ENCODE measurements at places on chromosomes 1 and 21.

- DNase-seq = peak; percentile 33
Measured at GRCh38 chr21:46639489-46640386, 4.3 kb downstream of the PRMT2 start.

GRCh38 chr1:179753061-179753460 is 10.0 kb downstream of the FAM163A start:
- DNase-seq = no peak

DNA sequence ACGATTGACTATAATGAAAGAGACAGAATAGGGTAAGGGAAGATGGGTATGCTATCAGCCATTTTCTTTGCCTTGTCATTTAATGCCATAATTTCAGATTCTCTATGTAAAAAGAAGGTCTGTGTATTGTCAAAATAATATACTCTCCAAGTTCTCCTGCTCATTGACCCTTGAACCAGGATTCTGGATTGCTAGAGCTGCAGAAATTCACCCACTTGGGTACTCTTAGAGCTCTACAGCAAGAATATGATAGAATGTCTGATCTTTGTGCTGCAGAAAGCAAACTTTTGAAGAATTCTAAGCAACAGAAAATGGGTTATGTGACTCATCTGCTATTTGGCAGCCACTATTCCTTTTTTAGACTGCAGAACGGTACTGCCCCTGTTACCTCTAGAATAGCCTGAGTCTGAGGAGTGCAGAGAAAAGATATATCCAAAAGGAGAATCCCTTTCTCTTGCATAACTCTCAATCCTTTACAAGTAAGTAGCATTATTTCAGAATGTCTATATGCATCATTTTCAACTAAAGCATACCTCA is 78.2 kb upstream of the TENT5C start:
- no peak for DNase-seq

DNA sequence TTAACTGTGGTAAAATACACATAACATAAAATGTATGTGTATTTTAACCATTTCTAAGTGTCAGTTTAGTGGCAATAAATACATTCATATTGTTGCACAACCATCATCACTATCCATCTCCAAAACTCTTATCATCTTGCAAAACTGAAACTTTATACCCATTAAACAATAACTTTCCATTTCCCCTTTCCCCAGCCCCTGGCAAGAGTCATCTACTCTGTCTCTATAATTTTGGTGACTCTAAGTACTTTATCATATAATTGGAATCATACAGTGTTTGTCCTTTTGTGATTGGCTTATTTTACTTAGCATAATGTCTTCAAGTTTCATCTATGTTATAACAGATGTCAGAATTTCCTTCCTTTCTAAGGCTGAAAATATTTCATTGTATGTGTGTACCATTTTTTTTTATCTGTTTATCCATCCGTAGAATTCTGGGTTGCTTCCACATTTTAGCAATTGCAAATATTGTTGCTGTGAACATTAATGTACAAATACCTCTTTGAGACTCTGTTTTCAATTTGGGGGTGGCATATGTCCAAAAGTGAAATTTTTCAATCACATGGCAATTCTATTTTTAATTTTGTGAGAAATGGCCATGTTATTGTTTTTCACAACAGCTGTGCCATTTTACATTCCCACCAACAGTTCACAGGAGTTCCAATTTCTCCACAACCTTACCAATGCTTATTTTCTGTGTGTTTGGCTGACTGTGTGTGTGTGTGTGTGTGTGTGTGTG is 153.9 kb upstream of the GORAB start:
- no peak for DNase-seq

GRCh38 chr1:187605736-187606135 is 777.0 kb downstream of the PLA2G4A start:
- peak; percentile 74 for DNase-seq

DNA sequence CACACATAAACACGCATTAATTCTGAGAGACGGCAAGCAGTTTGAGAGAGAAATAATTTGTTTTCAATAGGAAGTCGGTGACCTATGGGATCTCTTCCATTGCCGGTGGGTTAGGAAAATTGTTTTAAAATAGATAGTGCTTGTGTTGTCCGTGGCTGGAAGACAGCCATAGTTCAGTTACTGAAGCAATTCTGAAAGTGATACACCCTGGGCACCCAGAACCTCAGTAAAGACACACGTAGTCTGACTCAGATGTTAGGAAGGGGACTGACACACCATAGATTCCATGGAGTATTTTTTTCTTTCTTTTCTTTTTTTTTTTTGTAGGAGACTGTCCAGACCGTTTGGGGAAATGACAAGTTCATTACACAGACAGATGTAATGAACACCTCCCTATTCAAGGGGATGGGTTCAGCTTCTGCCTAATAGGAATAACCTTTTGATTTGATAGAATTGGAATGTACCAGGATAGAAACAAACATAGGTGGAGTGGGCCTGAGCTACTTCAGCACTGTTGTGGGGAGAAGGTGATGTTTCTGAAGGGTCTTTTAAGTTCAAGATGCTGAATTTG is 1.6 kb downstream of the C1orf21 start:
- no peak for DNase-seq

GRCh38 chr1:11923069-11923826 is 3.0 kb downstream of the KIAA2013 start:
- no peak for DNase-seq

GRCh38 chr1:15765495-15766194 is 7.0 kb downstream of the FBLIM1 start:
- DNase-seq = no peak

DNA sequence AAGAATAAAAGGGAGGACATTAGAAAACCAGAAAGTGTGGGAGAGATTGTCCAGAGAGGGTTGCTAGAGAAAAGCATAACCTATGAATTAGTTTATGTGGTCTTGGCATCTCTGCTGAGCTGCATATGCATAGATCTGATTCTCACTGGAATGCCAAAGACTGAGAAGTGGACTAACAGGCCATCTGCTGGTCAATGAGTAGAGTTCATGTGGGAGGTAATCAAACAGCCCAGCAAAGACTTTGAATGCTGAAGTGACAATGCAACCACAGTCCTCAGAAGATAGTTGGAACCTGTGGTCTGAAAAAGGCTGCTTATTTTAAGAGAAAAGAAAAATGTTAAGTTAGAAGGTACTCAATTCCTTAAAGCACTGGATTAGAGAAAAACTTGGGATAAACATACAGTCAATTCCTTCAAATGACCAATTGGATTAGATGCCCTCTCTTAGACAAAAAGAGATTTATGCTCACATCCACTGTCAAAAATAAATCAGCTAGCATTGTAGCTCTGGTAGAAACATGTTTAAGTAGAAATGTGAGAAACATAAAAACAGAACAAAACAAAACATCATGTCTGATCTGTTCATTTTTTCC is 382.8 kb downstream of the AMY1C start:
- DNase-seq = peak; percentile 82

- DNase-seq = peak; percentile 85
Measured at GRCh38 chr1:233440951-233441401, 113.5 kb downstream of the MAP3K21 start.

GRCh38 chr1:184524248-184524647 is 137.4 kb downstream of the C1orf21 start:
- DNase-seq = no peak

- DNase-seq = no peak
Measured at GRCh38 chr1:97572561-97572960, 348.3 kb downstream of the DPYD start.

DNA sequence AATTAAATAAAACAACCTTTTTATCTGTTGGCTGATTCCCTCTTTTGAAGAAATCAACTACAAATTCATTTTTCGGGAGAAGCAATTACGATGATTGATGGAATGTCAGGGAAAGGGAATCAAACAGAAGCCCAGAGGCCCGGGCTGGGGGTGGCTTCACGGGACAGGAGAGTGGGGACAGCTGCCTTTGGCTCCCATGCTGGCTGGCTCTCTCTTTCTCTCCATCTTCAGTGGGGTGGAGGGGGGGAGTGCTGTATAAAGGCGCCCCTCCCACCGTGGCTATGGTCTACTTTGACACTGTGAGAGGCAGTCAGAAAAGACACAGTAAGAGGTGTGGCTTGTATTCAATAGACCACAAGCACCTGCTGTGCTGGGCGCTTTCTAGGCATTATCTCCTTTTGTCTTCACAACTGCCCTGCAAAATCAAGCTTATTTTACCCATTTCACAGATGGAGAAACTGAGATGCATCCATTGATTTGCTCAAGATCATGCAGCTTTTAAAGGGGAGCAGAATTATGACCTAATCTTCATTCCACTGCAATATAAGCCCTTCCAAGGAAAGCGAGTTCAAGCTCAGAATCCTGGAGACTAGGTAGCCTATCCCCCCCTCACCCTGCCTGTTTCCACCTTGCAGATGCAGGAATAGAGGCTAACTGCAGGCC is 92.9 kb downstream of the GRIK3 start:
- no peak for DNase-seq

GRCh38 chr1:116908820-116909511 is 750 bp upstream of the PTGFRN start:
- DNase-seq = no peak

DNA sequence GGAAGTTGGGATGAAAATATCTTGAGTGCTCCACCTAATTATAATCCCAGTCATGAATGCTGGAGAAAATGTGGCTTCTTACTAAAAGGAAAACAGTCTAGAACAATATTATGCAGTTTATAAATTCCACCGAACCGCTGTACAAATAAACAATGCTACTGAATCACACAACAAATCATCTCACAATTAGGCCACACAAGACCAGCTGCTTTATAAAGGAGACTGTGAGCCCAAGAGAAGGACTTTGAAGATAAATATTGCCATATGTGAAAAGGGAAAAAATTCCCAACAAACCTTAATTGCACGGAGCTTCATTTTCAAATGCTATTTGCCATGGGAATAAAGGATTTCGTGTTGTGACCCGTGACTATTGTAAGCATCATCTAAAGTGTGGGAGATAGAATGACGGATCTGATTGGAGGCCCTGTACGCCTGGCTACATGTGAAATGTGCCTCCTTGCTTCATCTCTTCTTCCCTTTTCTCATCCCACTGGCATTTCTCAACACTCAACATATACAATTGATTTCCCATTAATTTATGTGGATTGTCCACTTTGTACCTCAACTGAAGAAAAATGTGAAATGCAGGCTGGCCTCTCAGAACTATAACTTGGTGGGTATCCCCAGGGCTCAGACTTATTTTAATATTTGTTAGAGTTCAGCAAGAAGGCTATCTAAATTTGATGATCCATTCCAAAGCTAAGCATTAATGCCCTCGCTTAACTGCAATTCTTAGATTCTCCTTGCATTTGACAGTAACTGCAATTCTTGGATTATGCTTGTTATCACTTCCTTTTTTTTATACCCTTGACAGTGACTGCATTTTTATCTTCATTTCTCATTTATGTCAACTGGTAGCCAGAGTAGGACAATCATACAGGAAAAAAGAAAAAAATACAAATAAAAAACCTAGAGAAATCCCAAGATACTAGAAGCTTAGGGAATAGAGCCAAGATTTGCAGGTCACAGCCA is 122.3 kb downstream of the TGFB2 start:
- DNase-seq = no peak

DNA sequence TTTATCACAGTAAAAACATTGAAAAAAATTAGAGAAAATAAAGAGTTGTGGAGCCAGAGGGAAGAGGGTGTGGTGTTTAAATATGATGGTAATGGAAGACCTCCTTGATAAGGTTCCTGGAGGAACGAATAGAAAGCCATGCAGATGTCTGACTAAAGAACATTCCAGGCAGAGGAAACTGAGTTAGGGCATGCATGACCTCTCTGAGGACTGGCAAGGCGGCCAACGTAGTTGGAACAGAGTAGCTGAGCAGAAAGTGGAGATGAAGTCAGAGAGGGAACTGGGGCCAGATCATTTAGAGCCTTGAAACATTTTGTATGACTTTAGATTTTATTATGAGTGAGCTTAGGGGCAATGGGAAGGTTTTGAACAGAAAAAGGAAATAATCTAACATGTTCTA is 377.5 kb downstream of the HLX start:
- DNase-seq = no peak

- DNase-seq = no peak
Measured at GRCh38 chr1:31756578-31756977, 7.6 kb downstream of the ADGRB2 start.

DNA sequence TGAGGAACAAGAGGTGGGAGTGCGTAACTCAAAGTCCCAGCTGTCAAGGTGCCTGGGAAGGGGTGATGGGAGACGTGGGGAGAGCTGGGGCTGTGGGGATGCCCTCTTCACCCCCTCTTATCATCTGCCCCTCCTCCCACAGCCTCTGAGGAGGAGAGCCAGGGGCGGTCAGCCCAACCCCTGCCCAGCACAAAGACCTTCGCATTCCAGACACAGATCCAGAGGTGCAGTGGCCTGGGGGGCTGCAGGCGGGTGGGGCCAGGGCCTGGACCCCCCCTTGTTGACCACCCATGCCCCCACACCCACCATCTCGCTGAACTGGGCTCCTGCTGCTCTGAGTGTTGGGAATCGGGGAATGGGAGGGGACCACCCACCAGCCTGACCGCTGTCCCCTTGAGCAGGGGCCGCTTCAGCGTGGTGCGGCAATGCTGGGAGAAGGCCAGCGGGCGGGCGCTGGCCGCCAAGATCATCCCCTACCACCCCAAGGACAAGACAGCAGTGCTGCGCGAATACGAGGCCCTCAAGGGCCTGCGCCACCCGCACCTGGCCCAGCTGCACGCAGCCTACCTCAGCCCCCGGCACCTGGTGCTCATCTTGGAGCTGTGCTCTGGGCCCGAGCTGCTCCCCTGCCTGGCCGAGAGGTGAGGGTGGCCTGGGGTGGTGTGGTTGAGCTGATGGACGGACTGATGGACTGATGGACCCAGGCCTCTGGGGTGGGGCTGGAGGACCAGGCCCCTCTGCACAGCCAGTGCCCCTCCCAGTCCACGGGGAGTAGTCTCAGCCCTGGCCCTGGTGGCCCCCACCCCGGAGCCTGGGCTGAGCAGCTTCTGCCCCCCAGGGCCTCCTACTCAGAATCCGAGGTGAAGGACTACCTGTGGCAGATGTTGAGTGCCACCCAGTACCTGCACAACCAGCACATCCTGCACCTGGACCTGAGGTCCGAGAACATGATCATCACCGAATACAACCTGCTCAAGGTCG is 29.7 kb downstream of the TRIM11 start:
- no peak for DNase-seq

DNA sequence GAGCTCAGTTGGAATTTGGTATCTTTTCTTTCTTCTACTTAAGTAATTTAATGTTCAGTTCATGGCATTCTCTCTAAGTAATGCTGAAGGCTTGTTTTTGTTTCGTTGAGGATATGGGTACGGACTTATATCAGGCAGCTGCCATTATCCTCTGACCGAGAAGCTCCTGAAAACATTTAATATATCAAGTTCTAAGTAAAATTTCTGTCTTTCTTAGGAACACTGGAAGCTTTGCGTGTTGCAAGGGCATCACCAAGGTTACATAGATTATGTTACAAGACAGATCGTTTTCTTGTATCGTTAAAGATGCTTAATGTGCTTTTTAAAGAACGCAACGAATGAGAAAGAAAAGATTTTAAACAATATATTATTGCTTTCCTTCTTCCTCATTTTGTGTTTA is 1.0 kb upstream of the GALNT2 start:
- DNase-seq = peak; percentile 45

- DNase-seq = peak; percentile 59
Measured at GRCh38 chr1:1788646-1789431, 10.6 kb upstream of the NADK start.

GRCh38 chr1:2644591-2645101 is 11.8 kb upstream of the MMEL1 start:
- no peak for DNase-seq

GRCh38 chr21:40043423-40043822 is 176.2 kb downstream of the PCP4 start:
- DNase-seq = peak; percentile 39
